Left colon (tissue), 2 donors: ENCODE measurements at places on chromosomes 7 and 10. TPM values are rescaled to one million over a fixed set of nuclear protein-coding genes. Genes with fewer than 3 reads are reported as not detected.

- DNase-seq = no peak
These were observed 13.4 kb downstream of the SLC29A4 start for GRCh38 chr7:5296015-5296610.

Gene RHOBTB1
- 4.3 TPM for total RNA-seq

DNA sequence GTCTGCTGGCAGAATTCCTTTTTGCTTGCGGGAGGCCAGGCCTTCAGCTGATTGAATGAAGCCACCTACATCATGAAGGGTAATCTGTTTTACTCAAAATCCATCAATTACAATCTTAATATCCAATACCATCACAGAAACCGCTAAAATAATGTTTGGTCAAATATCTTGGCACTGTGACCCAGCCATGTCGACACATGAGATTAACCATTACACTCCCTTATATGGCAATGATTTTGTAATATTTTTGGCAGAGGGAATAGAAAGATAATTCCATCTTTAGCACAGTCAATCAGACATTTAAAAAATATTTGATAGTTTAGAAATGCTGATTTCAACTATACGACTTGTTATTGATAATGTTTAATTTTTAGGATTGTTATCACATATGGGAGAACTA is 36.5 kb upstream of the SLC39A12 start:
- DNase-seq = no peak

DNA sequence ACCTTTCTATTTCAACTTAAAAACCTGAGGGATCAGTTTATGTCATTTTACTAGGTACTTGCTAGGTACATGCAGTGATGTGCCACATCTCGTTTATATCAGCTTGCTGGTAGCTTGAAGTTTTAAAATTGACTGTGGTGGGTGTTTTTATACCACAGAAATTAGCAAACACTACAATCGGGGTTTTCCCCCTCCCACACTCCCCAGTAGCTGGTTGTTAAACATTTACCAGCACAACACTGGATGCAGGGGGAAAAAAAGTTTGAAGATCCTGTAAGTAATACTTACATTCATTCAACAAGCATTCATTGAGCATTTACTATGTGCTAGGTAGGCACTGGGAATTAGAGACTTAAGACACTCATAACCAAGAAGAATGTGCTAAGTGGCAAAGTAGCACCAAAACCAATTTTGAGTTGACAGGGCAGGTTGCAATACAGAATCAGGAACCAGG is 32.6 kb downstream of the USP6NL start:
- DNase-seq = no peak

Gene COL26A1
- not detected for total RNA-seq

GRCh38 chr10:120897343-120897742 is 46.2 kb downstream of the WDR11 start:
- DNase-seq = no peak

Gene TRIM8
- total RNA-seq = 58.4 TPM

DNA sequence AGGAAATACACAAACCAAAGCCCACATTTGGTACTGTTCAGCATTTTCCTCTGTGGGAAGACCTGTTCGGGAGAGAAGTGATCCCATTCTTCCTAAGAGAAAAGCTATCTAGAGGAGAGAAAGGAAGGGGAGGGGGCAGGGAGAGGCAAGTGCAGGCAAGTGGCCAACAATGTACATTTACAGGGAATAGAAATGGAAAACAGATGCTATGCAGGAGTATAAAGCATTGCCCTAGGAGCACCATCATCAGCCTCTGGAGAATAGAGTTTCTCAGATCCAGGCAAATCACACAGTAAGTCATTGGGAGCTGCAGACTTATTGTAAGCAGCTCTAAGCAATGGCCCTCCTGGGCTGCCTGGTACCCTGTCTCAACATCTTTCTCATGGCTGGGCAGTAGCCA is 424.4 kb upstream of the AUTS2 start:
- no peak for DNase-seq

- DNase-seq = peak; percentile 55
These were observed 307.9 kb downstream of the WDR11 start for GRCh38 chr10:121158988-121159579.

Gene CYP2C9
- 0.67 TPM for total RNA-seq

Gene NODAL
- total RNA-seq = not detected

DNA sequence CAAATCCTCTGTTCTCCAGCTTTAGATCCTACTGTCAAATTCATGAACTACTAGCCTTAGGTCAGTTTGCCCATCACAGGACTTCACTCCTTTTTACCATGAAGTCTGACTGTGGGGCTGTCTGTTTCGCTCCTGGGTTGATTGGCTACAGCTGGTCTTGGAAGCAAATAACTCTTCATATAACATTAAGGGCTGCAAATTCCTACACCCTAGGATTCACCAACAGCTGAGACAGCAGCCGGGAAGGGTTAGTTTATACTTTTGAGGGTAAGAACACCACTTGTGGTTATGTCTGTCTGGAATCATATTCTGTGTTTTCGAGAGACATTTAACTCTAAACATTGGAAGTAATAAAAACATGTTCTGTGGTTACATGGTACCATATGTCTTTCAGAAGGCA is 55.9 kb upstream of the KIAA1217 start:
- no peak for DNase-seq

Gene TET1
- total RNA-seq = 0.64 TPM

Gene TWNK
- total RNA-seq = 3.7 TPM

DNA sequence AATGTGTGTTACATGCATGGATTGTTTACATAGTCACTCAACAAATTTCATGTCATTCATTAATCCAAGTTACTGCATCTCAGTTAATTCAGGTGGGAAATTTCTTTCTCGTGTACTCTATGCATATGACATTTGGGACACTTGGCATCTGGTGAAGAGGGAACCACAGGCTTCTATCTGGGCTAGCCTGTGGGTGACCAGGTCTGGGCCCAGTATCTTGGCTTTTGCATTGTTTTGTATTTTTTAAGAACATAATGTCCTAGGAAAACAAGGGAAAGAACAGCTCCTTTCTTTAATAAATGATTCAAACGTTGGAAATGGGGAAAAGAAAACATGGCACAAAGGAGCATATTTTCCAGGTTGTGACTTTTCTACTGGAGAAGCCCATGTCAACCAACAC is 331.1 kb downstream of the WDR11 start:
- DNase-seq = no peak

Gene SNX8
- total RNA-seq = 21.8 TPM

Gene PIP
- not detected for total RNA-seq

Gene GIMAP5
- 4.9 TPM for total RNA-seq

DNA sequence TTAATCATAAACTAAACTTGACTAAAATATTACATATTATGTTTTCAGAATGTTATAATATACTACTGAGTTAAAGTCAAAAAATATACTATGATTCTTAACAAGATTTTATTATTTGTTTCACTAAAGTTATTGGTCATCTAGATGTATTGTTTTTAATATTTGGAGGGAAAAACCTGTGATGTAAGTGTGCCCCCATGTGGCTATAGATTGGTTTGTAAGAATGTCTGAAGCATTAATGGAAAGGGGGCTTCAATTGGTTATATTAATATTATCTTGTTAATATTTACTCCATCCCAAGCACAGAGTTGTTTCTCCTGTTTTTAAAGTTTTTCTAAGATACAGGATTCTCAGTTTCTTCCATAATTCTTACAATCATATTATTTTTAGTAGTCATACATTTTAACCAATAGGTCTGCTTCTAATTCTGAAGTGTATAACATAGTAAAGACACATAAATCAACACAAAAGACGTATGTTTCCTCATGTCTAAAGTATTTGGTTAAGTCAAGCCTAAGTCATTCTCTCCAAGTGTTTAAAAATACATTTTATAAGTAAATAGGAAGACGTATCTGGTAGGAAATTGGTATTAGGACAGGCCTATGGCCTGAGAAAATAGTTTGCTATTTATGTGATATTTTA is 58.0 kb downstream of the GNAT3 start:
- DNase-seq = no peak

DNA sequence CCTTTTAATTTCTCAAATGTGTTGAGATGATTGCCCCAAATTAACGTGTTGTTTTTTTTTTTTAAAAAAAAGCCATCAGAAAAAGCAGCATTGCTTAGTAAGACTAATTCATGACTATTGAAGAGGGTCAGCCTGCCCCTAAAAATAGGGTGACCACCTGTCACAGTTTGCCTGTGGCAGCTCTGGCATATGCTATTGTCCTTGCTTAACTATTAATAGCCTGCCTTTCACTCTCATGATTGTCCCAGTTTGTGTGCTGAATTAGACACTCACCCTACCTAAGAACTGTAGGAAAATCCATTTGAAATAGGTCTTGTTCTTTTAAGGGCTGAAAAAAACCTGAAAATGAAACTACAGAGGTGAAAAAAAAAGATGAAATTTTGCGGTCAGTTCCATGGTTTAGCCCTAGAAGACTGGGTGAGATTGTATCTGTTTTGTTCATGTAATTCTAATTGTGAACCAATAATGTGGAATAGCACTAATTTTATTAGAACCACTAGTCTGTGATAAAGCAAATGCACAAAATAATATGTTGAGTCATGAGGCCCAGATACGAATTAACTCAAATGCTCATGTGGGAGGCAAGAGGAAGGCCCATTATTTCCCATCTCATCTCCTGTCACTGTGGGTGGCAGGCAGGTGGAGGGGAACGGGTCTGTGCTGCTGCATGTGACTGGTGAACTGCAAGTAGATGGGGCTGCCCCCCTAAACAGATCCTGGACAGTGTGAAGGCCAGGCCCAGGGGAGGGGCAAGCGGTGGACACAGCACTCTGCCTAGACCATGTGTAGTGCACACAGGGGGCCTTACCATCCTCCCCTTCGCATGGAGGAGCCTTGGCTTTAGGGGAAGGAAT is 265.4 kb upstream of the NFE2L3 start:
- DNase-seq = no peak

DNA sequence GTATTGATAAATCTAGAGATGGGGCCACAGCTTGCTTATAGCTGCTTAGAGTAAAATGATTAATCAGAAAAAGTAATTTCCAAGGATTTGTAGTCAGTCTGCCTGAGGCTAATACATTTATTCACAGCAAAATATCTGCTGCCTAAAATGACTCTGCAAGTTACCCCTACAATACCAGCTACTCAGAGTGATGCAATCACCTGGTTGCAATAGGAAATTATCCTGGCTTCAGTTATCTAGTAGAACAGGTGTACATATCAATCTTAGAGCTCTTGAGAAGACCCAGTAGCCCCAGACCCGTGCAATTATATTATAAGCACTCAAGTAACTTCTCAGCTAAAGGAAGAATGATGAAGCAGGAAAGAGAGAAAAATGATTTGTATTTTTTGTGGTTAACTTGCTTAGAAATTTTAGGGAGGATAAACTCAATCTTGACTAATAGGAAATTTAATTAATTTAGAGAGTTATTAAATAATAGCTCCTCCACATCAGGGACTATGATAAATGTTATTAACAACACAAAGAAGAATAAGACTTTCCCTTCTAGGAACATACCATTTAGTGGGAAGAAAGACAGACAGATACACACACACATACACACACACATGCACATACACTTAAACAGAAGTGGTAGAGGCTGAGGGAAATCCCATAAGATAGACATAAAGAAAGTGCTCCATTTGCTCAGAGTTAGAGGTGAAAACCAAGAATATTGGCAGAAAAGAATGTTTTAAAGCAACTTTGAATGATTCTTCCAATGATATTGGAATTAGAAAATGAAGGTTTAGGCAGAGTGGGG is 140.4 kb upstream of the PRSS1 start:
- no peak for DNase-seq

- no peak for DNase-seq
These were observed 260.8 kb upstream of the HABP2 start for GRCh38 chr10:113292086-113292485.

- peak; percentile 80 for DNase-seq
These were observed 718 bp upstream of the CTBP2 start for GRCh38 chr10:125160856-125161706.

DNA sequence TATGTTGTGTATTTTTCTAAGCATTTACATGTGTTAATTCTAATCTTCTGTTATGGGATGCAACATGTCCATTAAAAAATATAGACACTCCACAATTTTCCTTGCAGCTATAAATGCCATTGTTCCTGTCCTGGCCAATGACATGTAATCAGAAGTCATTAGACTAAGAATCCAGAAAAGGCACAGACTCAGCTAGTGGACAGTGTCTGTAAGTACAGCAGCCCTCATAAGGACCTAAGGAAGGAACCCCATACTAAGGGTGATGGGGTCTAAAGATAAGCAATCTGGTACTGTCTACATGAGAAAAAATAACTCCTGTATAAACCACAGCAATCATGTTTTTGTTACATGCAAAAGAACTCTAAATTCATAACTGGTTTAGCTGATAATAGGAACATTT is 115.9 kb downstream of the GPR85 start:
- no peak for DNase-seq

Gene NANOS1
- total RNA-seq = 1.1 TPM

Gene GHITM
- 361 TPM for total RNA-seq

Gene GPR15LG
- total RNA-seq = 402 TPM

- no peak for DNase-seq
These were observed 23.7 kb downstream of the CYP26A1 start for GRCh38 chr10:93097386-93097785.

Gene NUTM2A
- 2.8 TPM for total RNA-seq

GRCh38 chr7:50676740-50677637 is 105.7 kb downstream of the GRB10 start:
- no peak for DNase-seq

Gene NOC3L
- 6.6 TPM for total RNA-seq

GRCh38 chr7:2405601-2406345 is 2.4 kb downstream of the CHST12 start:
- peak; percentile 51 for DNase-seq

DNA sequence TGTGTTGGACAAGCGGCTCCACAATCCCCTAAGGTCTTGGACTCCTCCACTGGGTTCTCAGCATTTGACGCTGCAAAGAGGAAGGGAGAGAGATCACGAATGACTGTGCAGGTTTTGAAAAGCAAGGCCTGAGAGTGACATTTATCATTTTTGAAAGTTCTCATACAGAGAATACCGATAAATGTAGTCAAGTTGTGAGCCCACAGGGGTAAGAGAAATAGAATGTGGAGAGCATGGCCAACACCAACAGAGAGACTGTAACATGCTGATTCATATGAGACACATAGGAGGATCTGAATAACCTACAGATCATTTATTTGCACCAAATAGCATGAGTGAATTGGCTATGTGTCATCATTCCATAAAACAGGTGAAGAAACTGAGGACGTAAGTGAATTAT is 230.5 kb upstream of the MBL2 start:
- no peak for DNase-seq

- no peak for DNase-seq
These were observed 22.6 kb upstream of the TSPAN13 start for GRCh38 chr7:16730937-16731336.
